Pulmonary artery endothelial cell (primary cell): ENCODE measurements at places on chromosomes 16 and 17. TPM values are rescaled to one million over a fixed set of nuclear protein-coding genes. Genes with fewer than 3 reads are reported as not detected.

RAB26 gene
- 0.46 and 1.1 TPM in 2 replicates for total RNA-seq

CFAP97D1 gene
- under 0.01 TPM in 1 of 2 replicates, not detected in the other for total RNA-seq

IKZF3 gene
- total RNA-seq = not detected in 2 replicates

ZNF423 gene
- total RNA-seq = 0.73 and 1.4 TPM in 2 replicates

MYL4 gene
- 0.33 and 0.81 TPM in 2 replicates for total RNA-seq

DPEP3 gene
- total RNA-seq = not detected in 2 replicates

CETP gene
- 0.14 and 0.33 TPM in 2 replicates for total RNA-seq

PPP1R9B gene
- 29.7 and 43.8 TPM in 2 replicates for total RNA-seq

CDC6 gene
- total RNA-seq = 25.5 and 41.3 TPM in 2 replicates

DCTPP1 gene
- 37.5 and 38.2 TPM in 2 replicates for total RNA-seq

KRT27 gene
- total RNA-seq = not detected in 2 replicates

ABCA8 gene
- total RNA-seq = 45.5 and 51.0 TPM in 2 replicates

CDH13 gene
- total RNA-seq = 62.3 and 138 TPM in 2 replicates

ALDH3A1 gene
- total RNA-seq = 1.5 and 1.8 TPM in 2 replicates

AHSP gene
- not detected in 2 replicates for total RNA-seq

PRAC1 gene
- not detected in 2 replicates for total RNA-seq

KRT28 gene
- total RNA-seq = not detected in 2 replicates

TEKT5 gene
- not detected in 2 replicates for total RNA-seq

KRTAP4-1 gene
- not detected in 2 replicates for total RNA-seq

SMARCE1 gene
- total RNA-seq = 85.1 and 88.7 TPM in 2 replicates

ITGB4 gene
- total RNA-seq = 6.9 and 14.2 TPM in 2 replicates

MPP3 gene
- 9.8 and 10.2 TPM in 2 replicates for total RNA-seq

NPIPA8 gene
- 3.5 TPM in 1 of 2 replicates, not detected in the other for total RNA-seq

IGSF6 gene
- not detected in 2 replicates for total RNA-seq
